ENCODE measurements at places on chromosomes 12 and 14.
A peak's percentile ranks its signal among the peaks of the same experiment; 100 is the strongest.

GRCh38 chr14:54300881-54301280, 95.9 kb upstream of the CDKN3 start:
- no peak for DNase-seq

- no peak for DNase-seq
Observed at GRCh38 chr12:131220331-131220685, 266.6 kb downstream of the ADGRD1 start.

DNA sequence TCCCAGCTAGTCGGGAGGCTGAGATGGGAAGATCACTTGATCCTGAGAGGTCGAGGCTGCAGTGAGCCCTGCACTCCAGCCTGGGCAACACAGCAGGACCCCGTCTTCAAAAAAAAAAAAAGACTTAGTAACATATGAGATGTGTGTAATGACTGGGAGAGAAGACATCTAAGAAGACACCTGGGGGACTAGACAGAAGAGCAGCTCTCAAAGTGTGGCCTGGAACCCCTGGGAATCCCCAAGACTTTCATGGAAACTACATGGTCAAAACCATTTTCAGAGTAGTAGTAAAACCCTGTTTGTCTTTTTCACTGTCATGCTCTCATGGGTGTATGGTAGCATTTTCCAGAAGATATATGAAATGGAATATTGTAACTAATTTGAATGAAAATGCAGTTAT, 45.3 kb downstream of the R3HDM2 start:
- DNase-seq, result no peak

DNA sequence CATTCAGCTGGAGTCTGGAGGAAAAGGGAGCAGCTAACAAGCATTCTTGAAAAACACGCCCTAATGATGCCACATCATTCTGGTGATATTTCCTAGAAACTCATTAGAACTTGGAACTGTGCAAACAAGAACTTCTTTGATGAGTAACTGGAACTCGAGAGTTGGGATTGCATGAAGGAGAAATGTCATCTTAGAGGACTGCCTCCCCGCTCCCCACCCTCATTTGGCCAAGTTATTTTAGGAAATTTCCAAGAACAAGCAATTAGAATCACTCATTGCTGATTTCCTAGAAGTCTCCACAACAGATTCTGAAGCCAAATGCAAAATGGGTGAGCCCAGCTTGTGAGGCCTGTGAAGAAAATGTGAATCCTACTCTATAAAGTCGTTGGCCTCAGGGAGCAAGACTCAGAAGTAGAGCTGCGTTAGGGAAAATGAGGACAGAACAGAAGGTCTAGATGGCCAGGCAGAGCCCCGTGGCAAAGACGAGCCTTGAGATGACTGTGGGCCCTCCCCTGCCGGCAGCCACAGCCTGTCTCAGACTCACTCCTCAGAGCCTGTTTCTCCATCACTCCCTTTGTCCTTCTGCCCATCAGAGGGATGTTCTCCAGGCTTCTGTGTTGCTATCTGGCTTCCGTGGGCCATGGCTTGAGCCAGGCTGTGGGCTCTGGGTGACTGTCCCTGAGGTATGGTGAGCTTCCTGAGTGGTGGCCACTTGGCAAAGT, 38.4 kb downstream of the RTL1 start:
- DNase-seq, result no peak

GRCh38 chr12:70695361-70696023, 58.3 kb upstream of the PTPRB start:
- no peak for DNase-seq

DNA sequence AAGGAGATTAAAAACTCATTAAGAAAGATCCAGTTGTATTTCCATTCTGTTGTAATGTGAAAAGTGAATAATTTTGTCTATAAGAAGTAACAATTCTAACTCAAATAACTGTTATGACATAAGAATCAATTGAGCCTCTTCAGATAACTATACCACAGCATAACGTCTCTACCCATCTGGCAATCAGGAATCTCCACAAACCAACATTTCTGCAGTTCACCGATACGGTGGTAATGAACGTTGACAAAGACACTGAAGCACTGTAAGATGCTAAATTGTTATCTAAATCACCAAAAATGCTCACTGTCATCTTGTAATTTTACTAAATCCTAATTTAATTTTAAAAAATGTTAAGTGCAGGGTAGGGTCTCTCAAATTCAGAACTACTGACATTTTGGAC, 130.9 kb upstream of the USP15 start:
- no peak for DNase-seq

GRCh38 chr12:87311206-87311605, 718.0 kb downstream of the C12orf50 start:
- DNase-seq, result no peak

GRCh38 chr14:104084251-104085002, 1.1 kb upstream of the ASPG start:
- no peak for DNase-seq

DNA sequence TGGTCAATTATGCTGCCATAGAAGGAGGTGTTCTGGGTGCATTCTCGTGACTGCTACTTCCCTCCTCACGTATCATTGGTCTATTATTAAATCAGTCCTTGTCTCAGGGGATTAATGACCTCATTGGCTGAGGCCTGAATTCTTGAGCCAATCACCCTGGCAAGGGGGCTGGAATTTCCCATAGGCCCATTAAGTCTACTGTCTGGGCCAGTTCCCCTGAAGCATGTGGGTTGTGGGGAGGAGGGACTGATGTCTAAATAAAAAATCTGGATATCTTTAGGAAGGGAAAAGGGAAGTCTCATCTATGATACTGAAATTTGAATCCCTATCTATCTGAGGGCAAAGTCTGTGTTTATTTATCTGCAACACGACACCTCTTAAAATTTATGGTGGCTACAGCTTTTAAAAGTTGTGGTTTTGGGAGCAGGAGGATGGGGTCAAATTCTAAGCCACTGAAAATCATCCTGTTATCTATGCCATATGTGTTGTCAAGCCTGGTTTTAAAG, 71.9 kb downstream of the DYRK2 start:
- peak; percentile 23 for DNase-seq

GRCh38 chr12:78494911-78495310, 369.7 kb upstream of the SYT1 start:
- no peak for DNase-seq

- no peak for DNase-seq
Observed at GRCh38 chr12:16675438-16675837, 69.5 kb upstream of the LMO3 start.

GRCh38 chr12:107990325-107990724, 138.8 kb upstream of the WSCD2 start:
- peak; percentile 66 for DNase-seq

DNA sequence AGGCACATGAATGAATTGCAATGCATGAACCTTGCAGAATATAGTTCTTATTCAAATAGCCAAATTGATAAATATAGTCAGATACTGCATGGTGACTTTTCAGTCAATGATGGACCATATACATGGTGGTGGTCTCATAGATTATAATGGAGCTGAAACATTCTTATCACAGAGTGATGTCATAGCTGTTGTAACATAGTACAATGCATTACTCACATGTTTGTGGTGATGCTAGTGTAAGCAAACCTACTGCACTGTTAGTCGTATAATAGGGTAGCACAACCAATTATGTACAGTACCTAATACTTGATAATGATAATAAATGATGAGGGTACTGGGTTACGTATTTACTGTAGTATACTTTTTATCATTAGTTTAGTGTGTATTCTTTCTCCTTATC, 280.3 kb downstream of the BCAT1 start:
- no peak for DNase-seq

GRCh38 chr12:66620026-66620425, 58.9 kb downstream of the GRIP1 start:
- no peak for DNase-seq

GRCh38 chr14:82419933-82420332, 886.3 kb upstream of the SEL1L start:
- no peak for DNase-seq

- no peak for DNase-seq
Observed at GRCh38 chr14:46646796-46647195, 4.8 kb downstream of the RPL10L start.

DNA sequence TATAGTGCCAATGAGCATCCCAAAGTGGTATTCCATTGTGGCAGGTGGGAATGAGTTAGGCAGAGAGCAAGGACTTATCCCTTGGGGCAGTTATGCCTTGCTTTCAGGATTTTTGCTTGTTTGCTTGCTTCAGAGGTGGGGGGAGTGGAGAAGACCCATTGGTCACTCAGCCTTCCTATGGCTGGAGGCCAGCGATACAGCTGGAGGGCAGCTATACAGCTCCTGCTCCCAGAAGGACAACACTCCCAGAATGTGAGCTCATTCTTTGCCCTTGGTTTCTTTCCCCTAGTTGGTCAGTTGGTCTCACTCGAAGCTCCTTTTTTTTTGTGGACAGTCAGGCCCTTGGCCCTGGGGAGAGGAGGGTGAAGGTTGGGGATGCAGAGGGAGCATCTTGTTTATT, 14.5 kb downstream of the KRT83 start:
- DNase-seq, result no peak

DNA sequence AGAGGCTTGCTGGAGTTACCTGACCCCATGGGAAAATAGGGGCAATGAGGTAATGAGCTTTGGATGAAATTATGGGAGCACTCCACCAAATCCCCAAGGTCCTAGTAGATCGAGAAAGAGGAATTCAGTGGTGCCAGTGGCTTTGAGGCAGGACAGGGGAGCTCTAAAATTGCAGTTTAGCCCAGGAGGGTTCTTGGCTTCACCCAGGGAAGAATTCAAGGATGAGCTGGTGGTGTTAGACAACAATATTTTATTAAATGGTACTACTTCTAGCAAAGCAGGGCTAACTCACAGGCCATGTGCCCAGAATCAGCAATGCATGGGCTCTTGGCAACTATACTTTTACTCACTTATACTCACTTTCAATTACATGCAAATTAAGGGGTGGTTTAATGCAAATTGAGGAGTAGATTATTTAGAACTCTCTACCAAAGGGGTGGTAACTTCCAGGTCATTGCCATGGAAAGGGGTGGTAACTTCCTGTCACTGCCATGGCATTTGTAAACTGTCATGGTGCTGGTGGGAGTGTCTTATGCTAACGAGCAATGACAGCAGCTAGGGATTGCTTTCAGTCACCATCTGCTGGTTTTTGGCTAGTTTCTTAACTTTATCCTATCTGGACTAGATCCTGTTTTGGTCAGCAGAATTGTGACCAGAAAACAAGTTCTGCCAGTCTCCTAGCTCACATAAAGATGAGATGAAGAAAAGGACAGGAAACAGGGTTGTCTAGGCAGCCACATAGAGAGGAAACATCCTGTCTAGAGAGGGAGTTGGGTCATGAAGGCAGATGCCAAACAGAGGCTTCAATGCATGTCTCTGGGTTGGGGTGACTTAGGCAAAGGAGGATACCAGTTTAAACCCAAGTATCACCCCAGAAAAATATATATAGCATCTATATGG, 64.7 kb downstream of the ZNF641 start:
- DNase-seq, result no peak

DNA sequence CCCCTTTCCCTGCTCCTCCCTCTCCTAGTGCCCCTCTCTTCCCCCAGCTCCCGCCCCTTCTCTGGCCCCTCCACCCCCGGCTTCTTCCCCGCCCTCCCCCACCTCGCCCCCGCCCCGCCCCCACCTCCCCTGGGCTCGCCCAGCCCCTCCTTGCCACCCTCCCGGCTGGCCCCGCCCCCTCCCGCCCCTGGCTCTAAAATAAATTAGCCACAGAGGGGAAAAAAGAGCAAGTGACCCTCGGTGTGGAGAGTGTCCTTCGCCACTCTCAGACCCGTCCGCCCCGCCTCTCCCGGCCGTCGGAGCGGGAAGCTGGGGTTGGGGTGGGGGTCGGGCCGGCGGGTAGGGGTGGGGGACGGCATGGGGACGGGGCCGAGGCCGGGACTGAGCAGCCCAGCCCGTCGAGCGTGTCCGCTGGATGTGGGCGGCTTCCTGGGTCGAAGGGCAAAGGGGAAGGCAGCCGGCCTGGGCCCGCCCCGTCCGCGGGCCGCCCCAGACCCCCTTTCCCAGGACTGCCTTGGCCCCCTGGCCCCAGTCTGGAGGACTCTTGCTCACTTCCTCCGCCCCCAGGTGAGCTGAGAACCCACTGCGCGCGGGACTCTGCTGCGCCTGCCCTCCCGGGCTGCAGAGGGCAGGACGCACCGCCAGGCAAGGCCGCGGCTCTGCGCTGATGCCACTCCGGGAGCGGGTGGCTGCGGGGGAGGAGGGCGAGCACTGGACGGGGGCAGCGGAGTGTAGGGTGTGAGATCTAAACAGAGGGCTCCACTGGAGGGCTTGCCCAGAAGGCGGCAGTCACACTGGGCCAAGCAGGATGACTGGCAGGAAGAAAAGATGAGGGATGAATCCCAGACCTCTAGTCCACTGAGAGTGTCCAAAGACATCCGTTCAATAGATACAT, 570 bp upstream of the FIGNL2 start:
- DNase-seq, result peak; percentile 79

DNA sequence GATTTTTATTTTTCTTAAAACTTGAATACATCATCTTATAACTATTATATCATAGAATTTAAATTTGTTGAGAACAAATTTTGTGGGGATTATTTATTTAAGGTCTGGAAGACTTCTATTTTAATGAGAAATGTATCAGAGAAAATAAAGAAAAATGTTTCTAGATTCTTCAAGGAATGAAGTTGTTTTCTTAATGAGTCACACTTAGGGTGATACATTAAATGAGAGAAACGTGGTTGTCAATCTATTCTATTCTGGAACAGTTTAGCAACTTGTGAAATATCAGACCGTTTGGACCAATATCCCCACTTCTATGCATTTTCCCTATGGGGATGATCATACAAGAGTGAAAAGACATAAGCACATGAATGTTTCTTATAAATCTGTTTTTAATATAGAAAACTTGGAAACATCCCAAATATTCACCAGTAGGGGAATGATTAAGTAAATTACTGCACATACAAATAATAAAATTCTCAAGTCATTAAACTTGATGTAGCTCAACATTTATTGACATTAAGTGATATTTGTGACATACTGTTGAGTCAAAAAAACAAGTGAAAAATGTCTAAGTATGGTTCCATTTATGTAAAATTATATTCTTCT, 88.5 kb downstream of the E2F7 start:
- no peak for DNase-seq

DNA sequence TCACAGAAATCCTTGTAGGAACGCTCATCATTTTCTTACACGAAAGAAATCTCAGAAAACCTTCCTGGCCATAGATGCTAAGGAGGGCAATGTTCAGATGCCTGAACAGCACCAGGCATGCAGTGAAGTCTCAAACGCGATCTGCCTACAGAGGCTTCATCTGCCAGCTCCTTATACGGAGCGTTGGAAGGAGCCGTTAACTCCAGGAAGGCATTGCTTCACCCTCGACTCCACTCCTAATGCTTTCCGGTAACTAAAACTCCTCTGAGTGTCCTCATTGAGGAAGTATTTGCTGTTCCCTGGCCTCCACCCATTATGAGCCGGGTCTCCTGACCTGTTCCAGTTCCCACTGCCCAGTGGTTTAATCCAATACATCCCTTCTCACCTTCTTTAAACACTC, 502.7 kb downstream of the BCL11B start:
- no peak for DNase-seq

DNA sequence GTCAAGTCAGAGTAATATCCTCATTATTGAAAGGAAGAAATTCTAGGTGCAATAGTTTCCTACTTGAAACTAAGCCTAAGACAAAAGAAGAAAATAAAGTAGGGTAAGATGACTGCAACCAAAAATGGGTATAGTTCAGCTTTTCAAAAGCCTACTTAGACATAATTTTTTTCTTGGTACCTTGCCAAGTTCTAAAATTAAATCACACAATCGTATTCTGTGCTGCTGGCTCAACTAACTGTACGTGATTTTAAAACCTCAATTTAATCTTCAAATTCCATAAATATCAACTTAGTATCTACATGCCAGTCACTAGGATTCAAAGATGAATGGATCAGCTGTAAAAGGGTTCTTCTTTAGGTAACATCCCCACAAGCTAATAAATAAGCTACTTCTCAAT, 56.9 kb downstream of the SCAF11 start:
- no peak for DNase-seq

GRCh38 chr14:72662214-72662613, 231.7 kb downstream of the DPF3 start:
- DNase-seq, result no peak

Data from nephron progenitor cell (in vitro differentiated cells).